ENCODE measurements at places on chromosomes 1 and 21.

GRCh38 chr1:91765293-91765692, 120.7 kb downstream of the TGFBR3 start:
- no peak for DNase-seq

DNA sequence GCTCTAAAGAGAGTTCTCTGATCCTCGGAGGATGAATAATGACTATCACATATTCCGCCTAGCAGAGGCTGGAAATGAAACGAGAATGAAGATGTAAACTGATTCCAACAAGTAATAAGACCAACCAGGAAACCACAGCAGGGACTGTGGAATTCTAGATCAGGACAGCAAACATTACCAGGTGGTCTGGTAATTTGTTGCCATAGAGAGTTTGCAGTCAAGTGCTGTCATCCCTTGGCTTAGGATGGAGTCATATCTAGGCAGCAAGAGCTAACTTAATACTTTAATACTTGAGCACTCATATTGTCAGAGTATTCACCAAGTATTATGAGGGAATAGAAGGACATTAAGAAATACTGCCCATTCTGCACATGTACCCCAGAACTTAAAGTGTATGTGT, 45.1 kb upstream of the MUTYH start:
- no peak for DNase-seq

GRCh38 chr1:35931446-35932157, 697 bp downstream of the AGO3 start:
- DNase-seq, result peak; percentile 8

GRCh38 chr1:72845381-72845780, 563.0 kb upstream of the NEGR1 start:
- DNase-seq, result no peak

GRCh38 chr1:233664253-233664652, 50.3 kb downstream of the KCNK1 start:
- peak; percentile 35 for DNase-seq

DNA sequence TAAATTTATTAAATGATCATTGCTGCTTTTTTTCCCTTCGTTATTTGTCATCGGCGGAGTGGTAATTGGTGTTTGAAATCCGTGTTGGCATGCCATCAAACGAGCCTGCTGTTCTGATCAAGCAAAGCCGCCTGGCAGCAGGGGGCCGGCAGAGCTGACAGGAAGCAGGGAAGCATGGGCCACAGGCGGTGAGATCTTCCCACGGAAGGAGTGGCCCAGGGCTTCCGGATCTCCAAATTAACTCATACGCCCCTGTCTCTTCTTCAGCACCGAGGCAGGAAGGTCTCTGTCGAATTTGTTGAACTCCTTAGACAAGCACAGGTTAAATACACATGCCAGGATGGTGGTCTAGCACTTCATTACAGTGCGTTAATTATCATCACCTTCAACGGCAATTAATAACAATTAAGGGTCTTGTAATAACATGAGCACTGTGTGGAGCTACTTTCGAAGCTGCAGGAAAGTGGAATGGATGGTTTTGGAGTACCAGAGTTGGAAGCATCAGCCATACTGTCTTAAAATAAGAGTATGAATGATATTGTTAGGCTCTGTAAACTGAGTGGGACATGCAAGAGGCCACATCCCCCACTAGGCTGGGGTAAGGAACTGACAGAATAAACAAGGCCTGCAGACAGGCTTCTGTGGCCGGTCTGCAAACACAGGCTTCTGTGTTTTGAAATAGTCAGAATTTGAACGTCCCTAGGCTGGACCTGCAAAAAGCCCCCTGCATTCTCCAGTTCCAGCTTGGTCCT, 199.4 kb upstream of the DAB1 start:
- DNase-seq, result no peak
